Activated CD4-positive, alpha-beta memory T cell treated with anti-CD3 and anti-CD28 coated beads, Interleukin-2, amount 10 ng/mL, durations not matched to agents 7 days and 5 days (primary cell): ENCODE measurements at places on chromosomes 2 and 18. TPM values are rescaled to one million over a fixed set of nuclear protein-coding genes. Genes with fewer than 3 reads are reported as not detected.
A peak's percentile ranks its signal among the peaks of the same experiment; 100 is the strongest.

- H3K36me3 ChIP-seq: no peaks in the 10 kb centered on the region
- H3K4me3 ChIP-seq: no peak overlapping the region
- peaks cover 18% of the 10 kb centered on the region for H3K4me1 ChIP-seq
Measured at GRCh38 chr18:23716516-23716915, 27.3 kb downstream of the LAMA3 start.

The GREB1L gene
- total RNA-seq: not detected

The C1QL2 gene
- not detected for total RNA-seq

The LRRTM4 gene
- not detected for total RNA-seq

DNA sequence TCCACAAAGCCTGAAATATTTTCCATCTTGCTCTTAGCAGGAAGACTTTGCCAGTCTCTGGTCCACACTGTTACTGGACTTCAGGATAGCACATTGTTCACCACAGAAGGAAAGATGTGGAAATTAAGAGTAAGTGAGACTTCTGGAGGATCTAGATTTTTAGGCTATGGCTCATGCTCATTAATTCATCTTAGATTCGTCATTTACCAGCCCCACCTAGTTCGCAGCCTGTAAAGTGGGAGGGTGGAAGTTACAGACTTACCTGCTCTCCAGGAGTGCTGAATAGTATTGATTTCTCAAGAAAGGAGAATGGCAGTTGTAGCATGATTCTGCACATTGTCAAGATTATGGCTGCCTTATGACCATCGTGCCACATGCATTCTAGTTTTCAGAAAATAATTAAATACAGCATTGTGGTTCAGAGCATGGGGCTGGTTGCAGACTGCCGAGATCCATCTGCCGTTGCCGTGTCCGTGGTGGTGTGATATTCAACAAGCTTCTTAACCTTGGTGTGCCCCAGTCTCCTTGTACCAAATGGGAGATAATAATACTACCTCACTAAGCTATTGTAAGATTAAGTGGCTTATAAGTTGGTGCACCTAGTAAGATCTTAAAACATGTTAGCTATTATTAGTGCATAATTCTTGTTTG lies 56.8 kb downstream of the RNF144A start:
- no peaks in the 10 kb centered on the region for H3K27me3 ChIP-seq
- no peak overlapping the region for H3K4me3 ChIP-seq
- no peak for DNase-seq
- no peak overlapping the region for H3K27ac ChIP-seq

DNA sequence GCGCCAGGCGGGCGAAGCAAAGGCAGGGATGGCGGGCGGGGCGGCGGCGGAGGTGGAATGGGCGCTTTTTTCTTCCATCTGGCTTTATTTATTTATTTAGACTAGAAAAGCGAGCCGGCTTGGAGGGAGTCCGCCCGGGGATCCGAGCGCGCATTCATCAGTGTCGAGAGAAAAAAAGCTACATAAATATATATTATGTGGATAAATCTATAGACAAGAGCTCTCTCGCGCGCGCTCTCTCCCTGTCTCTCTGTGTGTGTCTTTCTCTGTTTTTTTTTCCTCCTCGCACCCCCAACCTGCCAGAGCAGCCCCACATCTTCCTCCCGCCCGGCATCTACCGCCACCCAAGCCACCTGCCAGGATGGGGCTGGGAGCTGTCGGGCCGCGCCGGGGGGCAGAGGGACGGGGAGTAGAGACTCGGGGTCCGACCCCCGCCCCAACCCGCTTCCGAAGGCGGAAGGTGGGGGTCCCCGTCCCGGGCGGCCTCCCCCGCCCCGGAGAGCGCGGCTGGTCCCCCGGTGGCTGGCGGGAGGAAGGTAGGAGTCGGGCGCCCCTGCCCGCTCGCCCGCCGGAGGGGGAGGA lies 972 bp upstream of the CELF4 start:
- H3K4me3 ChIP-seq: peak overlapping the region; percentile 24
- H3K27ac ChIP-seq: no peak overlapping the region
- H3K27me3 ChIP-seq: peaks cover 54% of the 10 kb centered on the region

The C2orf74 gene
- 8.7 TPM for total RNA-seq

DNA sequence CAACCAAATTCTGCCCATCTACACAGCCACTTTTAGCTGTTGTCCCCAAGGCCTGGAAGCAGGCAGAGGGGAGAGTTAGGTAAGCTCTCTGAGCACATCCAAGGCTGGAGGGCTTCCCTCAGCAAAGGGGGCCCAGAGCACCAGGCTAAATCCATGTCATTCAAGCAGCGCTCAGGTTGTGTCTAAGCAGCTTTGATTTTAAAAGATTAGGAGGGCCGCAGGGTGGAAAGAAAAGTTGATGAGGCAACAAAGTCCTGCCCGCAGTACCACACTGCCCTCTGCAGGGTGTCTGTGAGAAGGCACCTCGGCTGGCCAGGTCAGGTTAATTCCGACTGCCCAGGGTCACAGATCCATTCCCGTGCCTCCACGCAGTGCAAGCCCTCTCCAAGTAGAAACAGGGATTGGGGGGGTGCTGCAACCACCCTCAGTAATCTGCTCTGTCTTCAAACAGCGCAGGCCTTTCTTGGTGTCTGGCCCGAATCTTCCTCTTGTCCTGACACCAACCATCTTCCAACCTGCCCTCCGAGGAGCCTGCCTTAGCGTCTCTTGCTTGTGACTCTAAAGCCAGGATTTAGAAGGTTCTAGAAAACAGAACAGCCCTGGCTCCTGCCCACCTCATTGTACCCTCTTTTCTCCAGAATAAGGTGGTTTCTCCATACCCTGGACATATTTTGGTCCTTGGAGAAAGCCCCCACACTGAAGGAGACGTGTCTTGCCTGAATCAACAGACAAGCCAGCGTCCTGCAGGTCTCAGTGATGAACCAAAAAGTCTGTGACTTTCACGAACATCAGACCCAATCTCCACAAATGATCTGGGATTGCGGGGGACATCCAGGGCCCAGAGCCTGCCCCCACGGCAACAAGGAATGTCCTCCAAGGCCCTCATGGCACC lies 289.2 kb downstream of the TNS1 start:
- H3K27me3 ChIP-seq: peaks cover 2% of the 10 kb centered on the region
- DNase-seq: peak; percentile 69
- no peaks in the 10 kb centered on the region for H3K36me3 ChIP-seq
- no peak overlapping the region for H3K27ac ChIP-seq

DNA sequence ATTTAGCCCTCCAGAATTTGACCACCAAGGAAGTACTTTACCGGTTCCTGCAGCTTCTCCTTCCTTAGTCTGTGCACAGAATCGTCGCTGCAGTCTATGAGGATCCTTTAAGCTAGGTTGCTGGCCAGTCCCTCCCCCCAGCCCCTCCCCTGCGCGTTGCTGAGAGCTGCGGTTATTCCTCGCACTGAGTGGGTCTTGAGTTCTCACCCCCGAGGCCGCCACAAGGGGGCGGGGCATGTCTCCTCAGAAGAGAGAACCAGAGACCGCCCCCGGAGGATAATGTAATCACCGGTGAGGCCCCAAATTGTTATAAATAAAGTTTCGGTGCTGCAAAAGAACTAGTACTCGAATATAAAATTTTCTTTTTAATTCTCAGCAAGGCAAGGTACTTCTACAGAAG lies 1184.9 kb upstream of the CDH2 start:
- H3K4me1 ChIP-seq: no peaks in the 10 kb centered on the region
- H3K36me3 ChIP-seq: no peaks in the 10 kb centered on the region
- no peak for DNase-seq
- H3K27ac ChIP-seq: no peak overlapping the region
- H3K27me3 ChIP-seq: no peaks in the 10 kb centered on the region

DNA sequence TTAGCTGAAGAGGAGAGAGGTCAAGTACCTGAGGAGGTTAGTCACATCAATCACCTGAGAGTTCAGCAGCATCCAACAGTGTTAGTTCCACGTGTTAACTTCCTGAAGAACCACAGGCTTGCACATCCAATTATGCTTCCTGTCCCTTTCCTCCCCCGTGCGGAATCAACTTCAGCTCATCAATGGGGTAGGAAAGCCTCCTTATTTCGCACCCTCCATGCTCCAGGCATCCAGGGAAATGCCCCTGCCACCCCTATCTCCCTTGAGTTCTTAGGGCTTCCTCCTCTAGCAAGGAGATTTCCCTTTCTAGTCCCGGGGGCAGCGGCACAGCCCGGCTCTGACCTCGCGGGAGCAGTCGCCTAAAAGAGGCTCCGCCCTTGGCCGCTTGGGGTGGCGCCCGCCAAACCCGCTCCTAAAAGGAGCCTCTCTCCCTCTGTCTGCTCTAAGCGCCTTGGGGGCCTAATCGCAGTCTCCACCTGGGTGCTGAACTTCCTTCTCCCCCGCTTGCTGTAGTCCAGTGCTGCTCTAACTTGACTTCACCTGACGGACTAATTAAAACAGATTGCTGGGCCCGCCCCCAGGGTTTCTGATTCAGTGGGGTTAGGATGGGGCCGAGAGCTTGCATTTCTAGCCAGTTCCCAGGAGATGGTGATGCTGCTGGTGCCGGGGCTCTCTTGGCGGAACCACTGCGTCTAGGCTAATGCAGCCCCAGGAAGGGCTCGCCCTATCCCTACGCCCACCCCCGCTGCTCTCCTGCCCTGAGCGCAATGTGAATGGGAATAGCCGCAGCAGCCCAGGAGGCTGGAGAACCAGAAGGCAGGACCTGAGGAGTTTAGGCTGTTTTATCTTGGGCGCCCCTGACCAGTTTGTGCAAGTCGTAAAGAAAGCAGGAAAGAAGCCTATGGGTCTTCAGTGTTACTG lies 3.4 kb upstream of the TET3 start:
- peaks cover 2% of the 10 kb centered on the region for H3K36me3 ChIP-seq
- peaks cover 19% of the 10 kb centered on the region for H3K27me3 ChIP-seq
- H3K4me1 ChIP-seq: peaks cover 54% of the 10 kb centered on the region
- peak; percentile 36 for DNase-seq
- peak overlapping the region; percentile 61 for H3K4me3 ChIP-seq

DNA sequence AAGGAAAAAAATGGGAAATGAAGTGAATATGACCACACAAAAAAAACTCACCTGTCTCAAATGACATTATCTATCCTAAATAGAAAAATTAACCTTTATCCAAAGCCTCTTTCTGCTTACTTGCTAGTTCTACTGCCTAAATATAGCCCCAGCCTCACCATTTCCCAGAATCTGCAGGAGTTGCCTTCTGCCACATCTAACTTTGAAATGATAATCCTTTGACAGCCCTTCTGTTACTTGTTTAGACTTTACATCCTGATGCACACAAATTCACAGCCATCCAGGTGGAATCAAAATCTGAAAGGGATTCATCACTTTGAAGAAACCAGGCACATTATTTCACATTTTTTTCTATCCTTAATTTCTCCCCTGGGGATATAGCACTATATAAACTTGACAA lies 1356.2 kb upstream of the NXPH2 start:
- DNase-seq: no peak
- no peak overlapping the region for H3K27ac ChIP-seq
- no peaks in the 10 kb centered on the region for H3K36me3 ChIP-seq

The ECEL1 gene
- total RNA-seq: not detected

DNA sequence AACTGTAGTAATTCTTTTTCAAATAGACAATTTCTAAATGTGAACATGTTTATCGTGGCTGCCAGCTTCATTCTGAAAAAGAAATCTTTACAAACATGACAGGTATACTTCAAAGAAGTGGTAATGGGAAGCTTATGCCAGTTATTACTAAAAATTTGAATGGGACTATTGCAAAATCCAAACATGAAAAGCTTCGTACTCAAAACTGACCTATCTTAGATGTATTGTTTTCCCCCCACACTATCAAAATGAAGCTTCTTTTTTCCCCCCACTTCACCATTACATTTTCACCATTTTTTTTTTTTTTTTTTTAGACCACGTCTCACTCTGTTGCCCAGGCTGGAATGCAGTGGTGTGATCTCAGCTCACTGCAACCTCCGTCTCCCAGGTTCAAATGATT lies 50.4 kb upstream of the SERTAD2 start:
- peaks cover 18% of the 10 kb centered on the region for H3K36me3 ChIP-seq
- H3K4me3 ChIP-seq: no peak overlapping the region
- H3K4me1 ChIP-seq: peaks cover 22% of the 10 kb centered on the region
- H3K27me3 ChIP-seq: no peaks in the 10 kb centered on the region
- DNase-seq: no peak
- no peak overlapping the region for H3K27ac ChIP-seq

DNA sequence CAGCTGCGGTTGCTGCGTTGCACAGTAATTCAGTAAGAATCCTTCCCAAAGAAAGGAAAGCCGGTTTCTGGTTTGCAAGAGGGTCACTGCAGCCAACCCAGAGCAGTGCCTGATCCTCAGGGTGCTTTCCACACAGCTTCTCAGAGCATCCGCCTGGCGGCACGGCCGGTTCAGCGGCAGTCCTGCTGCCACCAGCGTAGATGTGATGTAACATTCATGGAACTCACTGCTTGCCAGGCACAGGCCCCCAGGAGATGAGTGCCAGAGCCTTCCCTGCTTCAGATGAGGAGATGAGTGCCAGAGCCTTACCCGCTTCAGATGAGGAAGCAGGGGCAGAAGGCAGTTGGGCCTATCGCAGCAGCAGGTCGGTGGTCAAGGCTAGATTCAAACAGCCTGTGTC lies 230.2 kb downstream of the GBX2 start:
- no peak overlapping the region for H3K4me3 ChIP-seq
- H3K27me3 ChIP-seq: no peaks in the 10 kb centered on the region
- no peaks in the 10 kb centered on the region for H3K4me1 ChIP-seq
- H3K36me3 ChIP-seq: no peaks in the 10 kb centered on the region
- DNase-seq: no peak
- no peak overlapping the region for H3K27ac ChIP-seq

The TSPYL6 gene
- not detected for total RNA-seq

DNA sequence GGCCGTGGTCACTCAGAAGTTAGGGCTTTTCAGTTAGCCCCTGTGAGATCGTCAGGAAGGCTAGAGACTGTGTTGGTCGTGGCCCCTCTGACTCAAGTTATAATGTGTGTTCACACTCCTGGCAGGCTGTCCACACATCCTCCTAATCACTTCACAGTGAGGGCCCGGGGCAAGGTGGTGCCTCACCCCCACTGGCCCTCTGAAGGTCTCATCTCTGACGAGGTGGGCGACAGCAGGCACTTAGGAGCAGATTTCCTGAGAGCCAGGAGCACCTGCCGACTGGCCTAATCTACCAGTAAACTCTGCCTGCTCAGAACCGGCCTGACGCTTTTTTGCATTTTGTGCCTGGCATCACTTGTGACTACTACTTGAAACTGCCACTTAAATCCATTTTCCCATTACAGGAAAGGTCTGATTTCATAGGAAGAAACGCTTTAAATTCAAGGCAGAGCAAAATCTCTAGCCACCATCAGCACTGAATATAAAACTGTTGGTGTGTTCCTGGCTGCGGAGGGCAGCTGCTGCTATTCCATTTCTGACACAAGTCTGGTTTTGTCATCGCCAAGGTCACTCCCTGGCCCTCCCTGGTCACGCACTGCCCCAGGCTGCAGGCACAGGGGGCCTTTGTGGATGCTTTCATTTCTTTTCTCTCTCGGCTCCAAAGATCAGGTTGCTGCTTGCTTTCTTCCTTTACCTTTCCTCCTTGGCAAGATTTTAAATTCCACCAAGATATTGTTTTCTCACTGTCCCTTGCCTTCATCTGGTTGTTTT lies 48.0 kb downstream of the RAB12 start:
- peaks cover 2% of the 10 kb centered on the region for H3K4me1 ChIP-seq
- DNase-seq: no peak
- peaks cover 19% of the 10 kb centered on the region for H3K27me3 ChIP-seq
- no peak overlapping the region for H3K4me3 ChIP-seq

- no peak overlapping the region for H3K4me3 ChIP-seq
- peaks cover 31% of the 10 kb centered on the region for H3K27me3 ChIP-seq
- H3K4me1 ChIP-seq: peaks cover 39% of the 10 kb centered on the region
- H3K27ac ChIP-seq: no peak overlapping the region
Measured at GRCh38 chr18:57837917-57838548, 34.9 kb upstream of the ATP8B1 start.
